ENCODE measurements at places on chromosomes 3 and 15.

DNA sequence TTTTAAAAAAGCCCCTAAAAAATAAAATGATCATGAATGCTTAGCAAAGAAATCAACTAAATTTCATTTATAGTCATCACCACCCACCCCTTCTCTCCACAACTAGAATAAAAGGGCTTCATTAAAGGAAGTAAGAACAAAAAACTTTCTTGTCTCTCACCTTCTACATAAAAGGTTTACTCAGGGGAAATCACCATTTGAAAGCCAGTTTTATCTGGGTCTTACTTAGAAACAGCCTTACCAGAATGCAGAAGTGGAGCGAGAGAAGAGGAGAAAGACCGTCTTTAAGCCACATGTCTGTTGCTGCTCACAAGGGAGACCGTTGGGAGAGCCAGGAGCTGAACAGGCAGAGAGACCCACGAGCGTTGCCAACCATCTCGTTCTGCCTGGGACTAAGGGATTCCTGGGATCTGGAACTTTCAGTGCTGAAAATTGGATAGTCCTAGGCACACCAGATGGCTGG, 350.1 kb upstream of the PROK2 start:
- DNase-seq = no peak

- DNase-seq = no peak
Measured at GRCh38 chr3:17798000-17798399, 55.6 kb upstream of the TBC1D5 start.

- DNase-seq = no peak
Measured at GRCh38 chr3:13264468-13264795, 155.7 kb downstream of the NUP210 start.

DNA sequence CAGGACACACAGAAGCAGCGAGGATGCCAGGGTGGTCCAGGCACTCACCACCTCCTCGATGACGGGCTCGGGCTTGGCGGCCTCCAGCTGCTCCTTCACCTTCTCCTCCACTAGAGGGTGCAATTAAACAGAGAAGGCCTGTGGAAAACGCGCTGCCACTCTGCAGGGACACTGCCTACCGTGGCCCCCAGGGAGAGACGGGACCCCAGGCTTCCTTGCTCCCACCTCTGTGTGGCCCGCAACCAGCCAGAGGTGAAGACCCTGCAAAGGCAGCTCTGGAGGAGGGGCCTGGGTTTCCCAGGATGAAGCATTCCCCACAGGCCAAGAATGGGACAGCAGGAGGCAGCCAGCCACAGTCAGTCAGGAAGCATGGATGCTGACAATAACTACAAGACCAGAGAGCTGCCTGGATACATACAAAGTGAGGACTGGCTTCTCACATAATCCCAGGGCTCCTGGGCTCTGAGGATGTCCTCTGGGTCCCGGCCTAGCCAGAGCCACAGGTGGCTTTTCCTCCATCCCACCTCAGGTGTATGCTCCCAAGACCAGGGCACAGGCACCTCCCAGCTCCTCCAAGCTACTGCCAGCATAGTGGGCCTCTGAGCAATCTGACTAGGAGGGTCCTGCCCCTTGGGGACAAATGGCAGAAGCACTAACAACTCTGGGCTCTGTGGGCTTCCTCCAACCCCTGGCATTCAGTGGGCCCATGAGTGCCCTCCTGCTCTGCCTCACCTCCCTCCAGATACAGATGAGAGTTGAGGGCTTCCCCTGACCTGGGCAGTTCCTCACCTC, 46.2 kb downstream of the PTH1R start:
- no peak for DNase-seq

GRCh38 chr15:50996641-50997040, 88.2 kb downstream of the AP4E1 start:
- no peak for DNase-seq

- no peak for DNase-seq
Measured at GRCh38 chr3:13353936-13354542, 66.1 kb downstream of the NUP210 start.

DNA sequence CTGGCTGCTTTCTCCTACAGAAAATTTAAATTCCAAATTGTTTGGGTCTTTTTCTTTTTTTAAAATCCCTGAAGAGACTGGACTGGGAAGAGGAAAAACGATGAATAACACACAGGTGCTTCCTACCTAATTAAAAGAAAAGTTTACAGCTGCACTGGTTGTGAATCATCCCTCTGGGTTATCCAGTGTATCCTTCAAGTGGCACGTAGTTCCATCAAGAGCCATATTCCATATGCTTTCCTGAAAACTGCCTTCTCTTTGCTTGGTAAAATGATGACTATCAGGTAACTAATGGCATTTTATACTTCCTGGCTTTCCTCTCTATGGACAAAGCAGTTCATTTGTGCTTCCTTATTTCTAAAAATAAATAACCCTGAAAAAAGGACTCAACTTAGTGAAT, 123.2 kb downstream of the MAGI1 start:
- DNase-seq = no peak

GRCh38 chr3:101676216-101676764, 642 bp downstream of the ZBTB11 start:
- peak; percentile 90 for DNase-seq

DNA sequence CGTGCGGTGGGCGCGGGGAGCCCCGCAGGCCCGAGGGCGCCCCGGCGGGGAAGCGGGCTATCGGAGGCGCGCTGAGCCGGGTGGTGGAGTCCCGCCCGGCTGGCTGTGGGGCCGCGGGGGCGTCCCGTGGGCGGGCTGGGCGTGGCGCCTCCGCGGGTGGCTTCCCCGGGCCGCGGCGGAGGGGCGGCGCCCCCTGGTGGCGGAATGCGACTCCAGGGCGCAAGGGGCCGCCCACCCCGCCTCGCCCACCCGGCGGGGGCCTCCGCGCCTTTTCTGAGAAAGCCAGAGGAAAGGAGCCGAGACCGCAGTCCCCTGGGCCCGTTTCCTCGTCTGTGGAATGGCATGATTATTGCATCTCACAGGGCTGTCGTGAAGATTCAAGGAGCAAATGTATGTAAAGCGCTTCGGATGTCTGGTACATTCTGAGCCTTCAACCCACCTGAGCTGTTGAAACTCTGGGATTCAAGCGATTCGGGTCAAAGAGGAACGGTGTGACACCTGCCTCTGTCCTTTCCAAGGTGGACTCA, 31.9 kb upstream of the RAB6B start:
- no peak for DNase-seq

GRCh38 chr3:63061449-63061848, 186.2 kb upstream of the CADPS start:
- no peak for DNase-seq

- DNase-seq = no peak
Measured at GRCh38 chr15:37764733-37765191, 169.7 kb upstream of the TMCO5A start.

GRCh38 chr15:90205050-90205848, 4.1 kb downstream of the SEMA4B start:
- no peak for DNase-seq

GRCh38 chr3:46484388-46484787, 13.4 kb upstream of the RTP3 start:
- peak; percentile 23 for DNase-seq

- no peak for DNase-seq
Measured at GRCh38 chr3:20846832-20847231, 660.8 kb upstream of the SGO1 start.

- peak; percentile 89 for DNase-seq
Measured at GRCh38 chr15:50685976-50686468, 575 bp downstream of the TRPM7 start.

- no peak for DNase-seq
Measured at GRCh38 chr15:88650556-88650955, 11.7 kb downstream of the ISG20 start.

DNA sequence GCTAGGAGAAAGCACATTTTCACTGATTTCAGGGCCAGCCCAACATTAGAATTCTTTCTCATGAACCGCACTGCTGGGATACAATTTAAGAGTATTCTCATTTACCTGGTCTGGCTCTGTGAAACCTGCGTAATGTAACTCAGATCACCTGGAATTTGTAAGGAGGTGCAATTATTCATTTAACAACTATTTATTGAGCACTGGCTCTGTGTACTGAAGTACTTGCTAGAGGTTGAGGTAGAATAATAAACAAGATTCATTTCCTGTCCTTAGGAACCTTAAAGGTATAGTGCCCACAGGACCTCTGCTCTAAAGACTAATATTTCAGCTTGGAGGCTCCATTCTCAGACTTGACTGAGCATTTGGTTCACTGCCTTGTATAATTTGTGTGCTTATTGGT, 242.2 kb upstream of the ZPLD1 start:
- DNase-seq = no peak

- DNase-seq = no peak
Measured at GRCh38 chr3:113212844-113213375, 1.6 kb downstream of the BOC start.

GRCh38 chr15:42508263-42508690, 12.8 kb downstream of the SNAP23 start:
- DNase-seq = no peak

DNA sequence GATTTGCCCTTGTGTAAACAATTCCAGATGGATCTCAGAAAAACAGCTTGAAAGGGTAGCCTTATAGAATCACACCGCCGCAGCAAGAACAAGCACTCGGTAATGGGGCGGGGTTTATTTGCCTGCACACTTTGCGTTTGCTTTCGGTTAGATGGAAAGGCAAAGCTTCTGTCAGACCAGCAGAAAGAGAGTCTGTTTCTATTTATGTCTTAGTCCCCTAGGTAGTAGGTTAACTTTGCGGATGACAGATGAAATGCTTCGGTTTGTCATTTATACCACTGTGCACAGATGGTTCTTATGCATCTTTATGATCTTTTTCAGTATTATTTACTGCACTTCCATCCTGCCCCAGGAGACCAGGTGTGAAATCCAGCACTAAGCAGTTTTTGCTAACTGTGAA, 62.2 kb downstream of the PYDC2 start:
- no peak for DNase-seq

- no peak for DNase-seq
Measured at GRCh38 chr3:81295906-81296577, 465.4 kb downstream of the GBE1 start.

DNA sequence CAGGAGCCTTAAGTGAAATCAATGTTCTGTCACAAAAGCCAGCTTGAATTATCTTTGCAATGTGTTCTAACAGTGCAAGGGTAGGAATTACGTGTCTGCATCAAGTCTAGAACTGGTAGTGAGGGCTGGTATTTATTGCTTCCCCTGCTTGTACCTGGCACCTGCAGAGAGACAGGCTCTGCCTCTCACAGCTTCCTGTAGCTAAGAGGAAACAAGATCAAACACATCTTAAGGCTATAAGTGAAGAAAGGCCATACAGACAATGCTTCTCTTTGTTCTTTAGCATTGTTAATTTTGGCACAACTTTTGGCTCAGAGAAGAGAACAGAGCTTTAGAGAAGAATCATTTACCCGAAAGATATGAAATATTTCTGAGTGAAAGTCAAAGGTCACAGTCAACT, 479.9 kb downstream of the GRM7 start:
- no peak for DNase-seq

- DNase-seq = no peak
Measured at GRCh38 chr15:68432441-68433064, 590 bp upstream of the ITGA11 start.

DNA sequence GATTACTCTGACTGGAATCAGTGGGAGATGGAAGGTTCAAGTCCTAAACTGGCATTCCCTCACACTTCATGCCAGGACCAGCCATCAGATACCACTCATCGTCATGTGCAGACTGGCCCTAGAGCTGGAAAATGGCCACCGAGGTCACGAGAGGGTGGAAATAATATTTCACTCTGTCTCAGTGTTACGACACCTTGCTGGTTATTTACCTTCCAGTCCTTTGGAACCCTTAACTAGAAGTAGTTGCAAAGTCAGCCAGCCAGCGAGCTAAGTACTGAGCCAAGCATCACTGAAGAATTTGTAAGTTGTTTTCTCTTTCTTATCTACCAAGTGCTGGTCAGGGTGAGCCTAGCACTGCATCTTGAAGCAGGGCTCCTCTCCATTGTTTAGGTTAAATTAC, 309.9 kb upstream of the RASGRP1 start:
- no peak for DNase-seq
